ACHN (cell line): ENCODE measurements at places on chromosomes 12 and 14.
A peak's percentile ranks its signal among the peaks of the same experiment; 100 is the strongest.

- no peak for DNase-seq
These were observed 9.2 kb upstream of the IKZF4 start for GRCh38 chr12:56011509-56012090.

GRCh38 chr12:86634456-86635410 is 378.5 kb upstream of the MGAT4C start:
- DNase-seq: no peak

DNA sequence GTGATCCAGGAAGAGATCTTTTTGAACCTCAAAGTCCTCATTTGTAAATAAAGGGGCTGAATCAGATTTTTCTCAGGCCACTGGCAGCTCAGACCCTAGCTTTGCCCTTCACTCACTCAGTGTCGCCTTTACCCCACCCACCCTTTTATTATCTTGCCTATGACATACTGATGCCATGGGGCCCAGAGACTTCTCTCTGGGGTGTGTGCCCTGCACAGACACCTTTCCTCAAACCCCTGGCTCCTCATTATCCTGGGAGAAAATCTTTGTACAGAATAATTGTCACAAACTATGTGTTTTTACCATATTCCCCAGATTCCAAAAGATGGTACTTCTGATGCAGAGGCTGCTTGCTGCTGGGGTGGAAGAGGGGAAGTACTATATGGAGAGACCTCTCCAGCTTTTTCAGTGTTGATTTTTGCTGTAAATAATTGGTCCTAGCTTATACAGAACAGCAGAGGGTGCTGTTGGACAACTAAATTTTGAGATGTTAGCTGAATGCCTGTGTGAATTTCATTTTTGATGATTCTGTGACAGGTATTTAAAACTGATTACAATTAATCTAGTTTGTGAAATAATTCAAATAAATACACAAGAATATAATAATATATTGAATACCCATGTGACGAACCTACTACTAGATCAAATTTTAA is 53.9 kb upstream of the DCD start:
- peak; percentile 62 for DNase-seq

GRCh38 chr12:96368233-96368632 is 32.0 kb downstream of the CDK17 start:
- no peak for DNase-seq

DNA sequence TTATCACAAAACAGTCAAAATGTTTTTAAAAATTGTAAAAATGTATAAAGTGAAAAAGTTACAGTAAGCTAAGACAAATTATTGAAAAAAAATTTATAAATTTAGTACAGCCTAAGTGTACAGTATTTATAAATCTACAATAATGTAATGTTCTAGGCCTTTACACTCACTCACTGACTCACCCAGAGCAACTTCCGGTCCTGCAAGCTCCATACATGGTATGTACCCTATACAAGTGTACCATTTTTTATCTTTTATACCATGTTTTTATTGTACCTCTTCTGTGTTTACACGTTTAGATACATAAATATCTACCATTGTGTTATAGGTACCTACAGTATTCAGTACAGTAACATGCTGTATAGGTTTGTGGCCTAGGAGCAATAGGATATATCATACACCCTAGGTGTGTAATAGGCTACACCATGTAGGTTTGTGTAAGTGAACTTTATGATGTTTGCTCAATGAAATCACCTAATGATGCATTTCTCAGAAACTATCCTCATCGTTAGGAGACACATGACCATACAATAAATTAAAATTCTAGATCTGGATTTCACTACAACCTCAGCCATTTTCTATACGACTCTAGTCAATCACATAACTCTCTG is 66.8 kb downstream of the TXNDC16 start:
- no peak for DNase-seq

DNA sequence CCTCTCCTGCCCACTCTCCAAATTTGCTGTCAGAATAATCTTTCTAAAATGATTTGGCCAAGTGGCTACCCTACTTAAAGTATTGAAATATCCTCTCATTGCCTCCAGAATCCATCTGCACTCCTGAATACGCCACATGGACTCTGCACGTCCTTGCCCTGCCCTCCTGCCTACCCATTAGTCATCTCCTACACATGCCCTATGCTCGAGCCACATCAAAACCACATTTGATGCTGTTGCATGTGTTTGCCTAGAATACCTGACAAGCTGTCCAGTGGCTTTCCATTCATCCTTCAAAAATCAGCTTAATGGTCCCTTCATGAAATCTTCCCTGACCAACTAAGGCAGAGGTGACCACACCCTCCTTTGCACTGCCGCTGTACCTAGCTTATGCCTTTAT is 17.0 kb downstream of the VCPKMT start:
- DNase-seq: no peak

DNA sequence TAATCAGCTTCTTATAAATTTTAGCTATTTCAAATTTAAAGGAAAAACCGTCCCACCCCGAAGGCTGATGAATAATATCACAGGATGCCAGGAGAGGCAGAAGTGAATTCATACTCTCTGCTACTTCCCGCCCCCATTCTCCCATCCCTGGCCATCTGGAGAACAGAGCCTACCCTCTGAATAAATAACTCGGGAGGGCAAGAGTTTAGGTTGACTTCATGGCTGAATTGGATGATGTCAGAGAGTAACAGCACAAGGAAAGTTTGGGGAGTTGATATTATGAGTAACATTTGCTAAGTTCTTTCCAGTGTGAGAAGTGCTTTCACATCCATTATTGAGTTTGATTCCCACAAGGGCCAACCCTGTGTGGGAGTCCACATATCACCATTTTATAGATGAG is 241.6 kb downstream of the EGLN3 start:
- DNase-seq: no peak

DNA sequence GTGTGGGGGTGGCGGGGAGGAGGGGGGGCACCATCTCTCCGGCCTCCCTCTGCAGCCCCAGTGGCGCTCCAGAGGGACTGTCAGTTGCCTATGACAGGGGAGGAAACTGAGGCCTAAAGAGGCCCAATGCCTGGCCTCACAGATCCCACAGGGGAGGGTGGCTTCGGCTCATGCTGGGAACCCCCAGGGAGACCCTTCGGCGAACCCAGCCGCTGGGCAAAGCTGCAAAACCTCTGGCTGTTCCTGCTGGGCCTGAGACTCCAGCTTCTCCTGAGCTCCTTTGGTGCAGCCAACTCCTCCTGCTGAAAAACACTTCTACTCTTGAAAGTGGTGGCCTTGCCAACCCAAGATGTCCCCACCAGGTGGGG is 170.1 kb upstream of the RTL1 start:
- no peak for DNase-seq

DNA sequence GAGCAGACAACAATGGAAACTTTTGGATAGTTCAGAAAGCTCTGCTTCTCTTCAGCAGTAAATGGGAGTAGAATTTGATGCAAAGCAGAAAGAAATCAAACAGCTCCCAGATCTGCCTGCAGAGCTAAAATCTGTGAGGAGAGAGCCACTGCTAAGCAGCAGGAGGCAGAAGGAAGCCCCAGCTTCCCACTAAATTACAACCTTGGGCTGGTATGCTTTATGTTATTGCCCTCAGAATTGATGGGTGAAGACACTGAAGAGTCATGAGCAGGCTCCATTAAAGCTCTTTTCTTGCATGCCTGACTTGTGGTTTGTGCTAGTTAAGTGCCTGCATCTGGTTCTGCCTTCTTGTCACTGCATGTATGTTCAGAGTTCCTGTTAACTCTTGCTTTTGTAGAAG is 8.4 kb downstream of the ZC2HC1C start:
- DNase-seq: no peak

GRCh38 chr14:103172921-103173320 is 49.7 kb downstream of the TNFAIP2 start:
- DNase-seq: no peak

- DNase-seq: no peak
These were observed 159.5 kb downstream of the ZFP36L1 start for GRCh38 chr14:68633131-68633991.

DNA sequence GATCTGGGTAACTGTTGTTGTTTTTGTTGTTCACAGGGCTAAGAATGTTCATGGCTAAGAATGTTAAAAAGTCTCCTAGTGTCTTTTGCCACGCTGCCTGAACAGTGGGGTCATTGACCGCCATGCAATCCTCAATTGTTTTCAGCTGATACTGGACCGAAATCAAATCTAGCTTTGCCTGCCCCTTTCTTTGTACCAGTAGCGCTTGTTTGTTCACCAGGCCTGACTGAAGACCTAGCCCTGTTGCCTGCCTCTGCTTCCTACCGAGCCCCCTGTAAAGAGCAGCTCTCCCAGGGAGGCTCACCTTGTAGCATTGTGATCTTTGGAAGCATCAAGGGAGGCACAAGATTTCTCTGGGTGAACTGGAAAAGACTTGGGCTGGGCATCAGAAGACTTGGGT is 6.7 kb downstream of the PSEN1 start:
- no peak for DNase-seq

- no peak for DNase-seq
These were observed 39.7 kb downstream of the SLC8A3 start for GRCh38 chr14:70148911-70149595.

- no peak for DNase-seq
These were observed 129.6 kb downstream of the GXYLT1 start for GRCh38 chr12:42015051-42015461.

GRCh38 chr12:115762936-115763335 is 514.6 kb downstream of the MED13L start:
- no peak for DNase-seq

DNA sequence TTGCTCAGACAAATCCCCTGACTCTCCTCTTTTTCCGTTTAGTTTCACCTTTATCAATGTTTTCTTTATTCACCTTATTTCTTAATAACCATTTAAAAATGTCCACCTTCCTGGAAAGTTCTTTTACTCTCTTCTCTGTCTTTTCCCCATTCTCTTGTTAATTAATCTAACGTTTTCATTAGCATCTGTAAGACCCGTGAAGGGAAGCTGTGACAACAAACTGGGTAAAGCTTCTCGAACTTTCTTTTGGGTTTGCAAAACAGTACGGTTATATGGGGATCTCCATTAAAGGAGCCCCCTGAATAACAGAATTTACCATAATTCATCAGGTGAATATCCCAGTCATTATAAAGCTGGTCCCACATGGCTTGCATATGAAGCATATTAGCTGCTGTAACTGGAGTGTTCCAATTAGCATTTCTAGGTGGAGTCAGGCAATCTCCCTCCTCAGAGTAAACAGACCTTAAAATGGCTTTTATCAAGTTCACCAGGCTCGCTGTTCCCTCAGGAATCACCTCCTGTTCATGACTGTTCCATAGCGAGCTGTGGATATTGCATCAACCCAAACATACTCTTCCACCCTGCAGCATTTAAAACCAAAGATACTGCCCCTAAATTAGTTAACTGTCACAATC is 42.4 kb downstream of the TMEM30B start:
- DNase-seq: no peak

DNA sequence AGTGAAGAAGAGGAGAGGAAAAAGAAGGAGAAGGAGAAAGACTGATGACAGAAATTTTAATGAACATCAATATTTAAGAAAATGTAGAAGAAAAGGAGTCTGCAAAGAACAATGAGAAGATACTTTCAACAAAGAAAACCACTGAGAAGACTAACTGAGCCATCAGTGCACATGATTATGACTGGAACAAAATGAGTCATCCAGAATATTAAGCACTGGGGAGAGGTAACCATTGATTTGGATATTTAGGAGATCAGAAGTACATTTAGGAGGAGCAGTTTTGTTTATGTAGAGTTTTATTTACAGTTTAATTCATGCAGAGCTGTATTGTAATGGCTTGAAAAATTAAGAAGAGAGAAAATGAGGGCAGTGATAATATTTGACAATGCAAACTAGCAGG is 159.1 kb downstream of the C12orf50 start:
- peak; percentile 43 for DNase-seq

DNA sequence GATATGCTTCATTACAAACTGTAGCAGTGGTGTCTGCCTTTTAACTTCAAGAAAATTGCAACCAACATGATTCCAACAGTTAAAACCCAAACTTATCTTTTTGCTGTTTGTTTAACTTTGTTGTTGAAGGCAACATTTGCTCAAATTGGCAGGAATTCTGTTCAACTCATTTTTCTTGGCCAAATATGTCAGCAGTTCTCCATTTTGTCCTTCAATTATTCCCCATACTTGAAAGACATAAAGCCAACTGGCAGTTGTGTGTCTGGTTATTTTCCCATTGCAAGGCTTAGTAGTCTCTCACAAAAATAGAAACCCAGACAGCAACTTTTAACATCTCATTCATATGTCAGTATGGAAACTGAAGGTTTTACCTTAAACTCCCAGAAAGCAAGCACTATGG is 146.3 kb downstream of the LRIG3 start:
- DNase-seq: no peak

DNA sequence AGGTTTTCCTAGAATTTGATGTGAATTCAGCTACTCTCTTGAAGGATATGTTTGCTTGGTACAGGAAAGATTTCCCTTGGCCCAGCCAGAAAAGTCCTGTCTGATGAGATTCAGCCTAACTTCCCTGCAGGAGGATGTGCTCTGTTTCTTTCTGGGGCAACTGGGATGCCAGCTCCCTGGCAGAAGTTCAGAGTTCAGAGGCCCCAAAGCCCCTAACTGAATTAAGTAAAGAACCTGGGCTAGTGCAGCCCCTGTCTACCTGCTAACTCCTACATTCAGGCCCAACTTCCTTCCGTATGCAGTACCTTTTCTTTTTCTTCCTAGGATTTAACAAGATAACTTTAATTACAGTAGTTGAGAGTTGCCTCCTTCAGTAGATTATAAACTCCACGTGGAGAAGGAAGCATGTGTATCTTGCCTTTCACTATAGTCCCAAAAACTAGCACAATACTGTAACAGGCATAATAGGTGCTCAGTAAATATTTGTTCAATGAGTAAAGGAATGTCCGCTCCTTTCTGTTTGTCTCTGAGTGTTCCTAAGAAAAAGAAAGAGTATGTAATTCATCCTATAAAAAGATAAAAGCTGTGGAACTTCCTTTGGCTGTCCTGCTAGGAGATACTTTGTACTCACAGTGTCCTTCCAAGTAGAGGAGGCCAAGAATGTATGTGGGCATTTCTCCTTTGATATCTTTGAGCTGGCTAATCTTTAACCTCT is 141.0 kb downstream of the SLC8A3 start:
- no peak for DNase-seq

GRCh38 chr14:90495357-90496276 is 98.8 kb downstream of the CALM1 start:
- DNase-seq: peak; percentile 69

GRCh38 chr14:23445773-23446172 is 10.3 kb upstream of the MYH7 start:
- DNase-seq: no peak

GRCh38 chr12:56031987-56032386 is 9.7 kb upstream of the RPS26 start:
- no peak for DNase-seq

GRCh38 chr14:81562818-81563217 is 29.2 kb upstream of the SEL1L start:
- no peak for DNase-seq

DNA sequence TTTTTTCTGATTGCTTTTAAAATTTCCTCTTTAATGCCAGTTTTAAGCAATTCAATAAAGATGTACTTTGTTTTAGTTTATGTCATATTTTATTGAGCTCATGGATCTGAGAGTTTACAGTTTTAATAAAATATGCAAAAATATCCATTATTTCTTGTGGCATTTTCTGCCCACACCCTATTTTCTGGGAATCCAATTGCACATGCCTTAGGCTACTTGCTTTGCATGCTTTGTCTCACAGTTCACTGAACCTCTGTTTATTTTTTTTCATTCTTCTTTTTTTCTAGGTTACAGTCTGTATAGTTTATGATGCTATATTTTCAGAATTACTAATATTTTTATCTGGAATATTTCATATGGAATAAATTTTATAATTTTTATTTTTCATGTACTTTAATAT is 1258.0 kb downstream of the FSCB start:
- no peak for DNase-seq

GRCh38 chr14:102969060-102969791 is 46.8 kb downstream of the AMN start:
- no peak for DNase-seq
